ENCODE measurements at places on chromosomes 7 and 10.

GRCh38 chr10:70074165-70074564, 21.5 kb downstream of the MACROH2A2 start:
- no peak for DNase-seq

DNA sequence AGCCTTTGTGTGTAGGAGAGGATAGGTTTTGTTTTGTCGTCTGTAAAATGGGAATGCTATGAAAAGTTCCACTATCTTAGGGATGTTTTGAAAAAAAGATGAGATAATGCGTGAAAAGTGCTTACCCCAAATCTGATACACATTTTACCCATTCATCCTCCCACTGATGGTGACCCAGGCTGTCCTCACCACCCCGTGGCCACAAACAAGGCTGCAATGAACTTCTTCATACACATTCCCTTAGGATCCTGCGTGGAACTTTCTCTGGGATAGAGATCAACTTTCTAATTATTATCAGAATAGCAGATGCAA, 399 bp upstream of the OGDHL start:
- DNase-seq: no peak

DNA sequence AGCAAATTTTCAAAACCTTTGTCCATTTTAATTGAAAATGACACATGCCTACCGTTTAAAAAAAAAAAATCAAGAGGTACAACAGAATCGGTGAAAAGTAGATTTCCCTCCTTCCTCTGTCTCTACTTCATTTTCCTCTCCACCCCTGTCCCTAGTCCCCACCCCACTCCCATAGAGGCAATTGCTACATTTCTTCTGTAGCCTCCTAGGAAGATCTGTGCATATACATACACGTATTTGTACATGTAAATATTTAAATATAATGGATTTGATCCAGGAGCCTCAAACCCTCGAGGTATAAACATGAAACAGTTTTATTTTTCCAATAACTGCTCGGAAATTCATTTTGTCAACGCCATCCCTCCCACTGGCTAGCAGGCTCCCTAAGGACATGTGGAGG, 14.1 kb upstream of the SLC29A3 start:
- DNase-seq: no peak

GRCh38 chr7:93873998-93874574, 16.5 kb downstream of the TFPI2 start:
- no peak for DNase-seq

DNA sequence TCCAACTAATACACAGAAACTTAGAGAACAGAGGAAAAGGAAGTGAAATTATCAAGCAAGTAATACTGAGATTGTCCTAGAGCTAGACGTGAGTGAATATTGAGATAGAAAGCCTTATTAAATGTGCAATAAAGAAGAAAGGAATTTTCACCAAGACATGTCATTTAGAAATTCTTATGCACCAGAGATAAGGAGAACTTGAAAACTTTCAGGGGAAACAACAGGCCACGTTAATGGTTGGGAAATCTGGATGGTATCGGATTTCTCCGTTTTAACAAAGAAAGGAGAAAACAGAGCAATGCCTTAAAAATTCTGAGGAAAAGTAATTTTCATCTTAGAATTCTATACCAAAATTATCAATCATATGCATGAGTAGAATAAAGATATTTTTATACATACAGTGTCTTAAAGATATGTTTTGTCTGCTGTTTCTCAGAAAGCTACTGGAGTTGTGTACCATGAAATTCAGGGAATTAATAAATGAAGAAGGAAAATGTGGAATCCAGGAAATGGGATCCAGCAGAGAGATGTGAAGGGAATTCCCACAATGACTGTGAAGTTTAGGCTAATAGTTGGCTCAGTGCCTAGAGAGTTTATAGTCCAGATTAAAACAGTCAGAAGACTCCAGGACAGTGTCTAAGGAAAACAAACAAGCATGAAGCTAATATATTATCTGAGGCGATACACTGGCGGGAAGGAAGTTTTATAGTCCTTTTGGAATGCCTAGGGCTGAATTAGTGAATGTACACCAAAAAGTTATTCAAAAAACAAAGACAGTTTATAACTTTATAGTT, 159.5 kb downstream of the PPP1R9A start:
- no peak for DNase-seq

- DNase-seq: no peak
Observed at GRCh38 chr10:110502851-110503301, 5.2 kb downstream of the DUSP5 start.

Data from T-helper 1 cell (primary cell).